ENCODE measurements at places on chromosomes 7 and 10. TPM values are rescaled to one million over a fixed set of nuclear protein-coding genes. Genes with fewer than 3 reads are reported as not detected.

NPFFR1 gene
- total RNA-seq, result not detected

PLAU gene
- total RNA-seq, result 272 TPM

C7orf57 gene
- total RNA-seq, result 0.62 TPM

SPDYE9 gene
- not detected for total RNA-seq

DGKI gene
- 0.12 TPM for total RNA-seq

HOXA1 gene
- total RNA-seq, result 8.2 TPM

- no peak for DNase-seq
Observed at GRCh38 chr7:90181485-90181884, 27.2 kb downstream of the STEAP1 start.

DNA sequence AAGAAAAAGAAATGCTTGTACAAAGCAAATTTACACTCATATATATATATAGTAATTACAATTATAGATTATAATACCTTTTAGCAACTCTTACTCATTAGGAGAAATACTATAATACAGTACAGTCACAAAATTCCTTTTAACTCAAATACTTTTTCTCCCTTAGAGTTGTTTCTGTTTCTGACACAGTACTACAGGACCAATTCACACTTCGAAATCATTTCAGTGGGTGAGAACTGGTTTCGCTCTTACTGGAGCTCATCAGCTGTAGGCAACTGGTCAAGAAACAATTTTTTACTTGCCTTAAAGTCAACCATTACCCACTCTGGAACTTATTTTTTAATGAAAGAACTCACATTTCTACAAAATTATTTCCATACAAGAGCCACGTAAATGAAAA lies 6.0 kb downstream of the CCDC186 start:
- DNase-seq, result no peak

- DNase-seq, result peak; percentile 92
Observed at GRCh38 chr10:69861251-69862240, 59.8 kb downstream of the COL13A1 start.

- DNase-seq, result peak; percentile 67
Observed at GRCh38 chr7:47088329-47089067, 493.4 kb downstream of the TNS3 start.

- DNase-seq, result no peak
Observed at GRCh38 chr10:131834152-131834810, 66.5 kb upstream of the PPP2R2D start.

GRCh38 chr7:25180592-25180923 lies 47.7 kb downstream of the NPVF start:
- DNase-seq, result no peak

Data from M059J (cell line).